ENCODE measurements at places on chromosomes 12 and 14.

DNA sequence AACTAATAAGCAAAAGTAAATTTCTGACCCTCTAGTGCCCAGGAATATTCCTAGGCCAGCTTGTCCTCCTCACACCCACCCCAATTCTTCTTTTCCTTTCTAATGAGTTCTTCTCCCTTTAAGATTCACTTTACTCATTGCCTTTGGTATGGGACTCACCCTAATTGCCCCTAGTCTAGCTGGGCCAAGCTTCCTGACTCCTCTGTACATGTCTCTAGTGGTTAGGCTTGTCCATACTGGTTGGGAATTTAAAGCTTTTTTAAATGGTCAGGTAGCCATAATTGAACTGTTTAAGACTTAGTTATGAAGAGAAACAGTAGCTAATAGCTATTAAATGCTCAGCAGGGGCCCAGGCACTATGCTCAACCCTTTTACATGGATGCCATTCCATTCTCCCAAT lies 248.2 kb downstream of the C12orf42 start:
- no peak for DNase-seq

DNA sequence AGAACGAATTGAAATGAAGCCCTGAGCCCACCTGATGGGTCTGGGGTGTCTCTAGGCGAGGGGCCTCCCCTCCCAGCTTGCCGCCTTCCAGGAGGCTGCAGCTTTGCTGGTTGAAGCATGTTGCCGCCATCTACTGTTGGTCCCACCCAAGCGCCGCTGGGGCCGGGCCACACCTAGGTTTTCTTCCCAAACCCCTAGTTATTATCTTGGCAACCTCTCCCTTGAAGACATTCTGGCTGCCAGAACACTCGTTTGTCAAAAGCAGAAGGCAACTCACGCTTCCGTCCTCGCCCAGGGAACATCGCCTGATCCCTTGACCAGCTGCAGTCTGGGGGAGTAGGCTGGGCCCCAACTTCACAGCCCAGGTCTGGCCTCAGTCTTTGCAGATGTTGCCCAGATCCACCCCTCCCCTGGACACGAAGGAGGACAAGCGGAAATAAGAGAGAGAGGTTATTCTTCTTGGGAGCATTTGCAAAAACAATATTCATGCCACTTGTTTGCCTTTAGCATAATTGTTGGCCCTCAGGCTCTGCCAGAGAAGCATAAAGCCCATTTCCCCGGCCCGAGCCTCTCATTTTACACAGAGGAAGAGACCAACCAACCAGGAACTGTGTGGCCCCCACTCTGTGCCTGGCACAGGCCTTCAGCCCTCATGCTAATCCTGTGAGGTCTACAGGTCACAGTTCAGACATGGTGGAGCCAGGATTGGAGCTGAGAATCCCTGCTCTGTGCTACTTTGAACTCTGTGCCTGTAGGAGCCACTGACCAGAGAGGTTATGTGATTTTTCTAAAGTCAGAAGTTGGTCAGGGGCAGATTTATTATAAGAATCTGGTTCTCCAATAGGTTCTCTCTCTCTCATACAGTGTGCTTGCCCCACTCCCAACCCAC lies 6.8 kb downstream of the EMP1 start:
- no peak for DNase-seq

- DNase-seq: no peak
Measured at GRCh38 chr14:103103461-103104388, 9.2 kb downstream of the EXOC3L4 start.

DNA sequence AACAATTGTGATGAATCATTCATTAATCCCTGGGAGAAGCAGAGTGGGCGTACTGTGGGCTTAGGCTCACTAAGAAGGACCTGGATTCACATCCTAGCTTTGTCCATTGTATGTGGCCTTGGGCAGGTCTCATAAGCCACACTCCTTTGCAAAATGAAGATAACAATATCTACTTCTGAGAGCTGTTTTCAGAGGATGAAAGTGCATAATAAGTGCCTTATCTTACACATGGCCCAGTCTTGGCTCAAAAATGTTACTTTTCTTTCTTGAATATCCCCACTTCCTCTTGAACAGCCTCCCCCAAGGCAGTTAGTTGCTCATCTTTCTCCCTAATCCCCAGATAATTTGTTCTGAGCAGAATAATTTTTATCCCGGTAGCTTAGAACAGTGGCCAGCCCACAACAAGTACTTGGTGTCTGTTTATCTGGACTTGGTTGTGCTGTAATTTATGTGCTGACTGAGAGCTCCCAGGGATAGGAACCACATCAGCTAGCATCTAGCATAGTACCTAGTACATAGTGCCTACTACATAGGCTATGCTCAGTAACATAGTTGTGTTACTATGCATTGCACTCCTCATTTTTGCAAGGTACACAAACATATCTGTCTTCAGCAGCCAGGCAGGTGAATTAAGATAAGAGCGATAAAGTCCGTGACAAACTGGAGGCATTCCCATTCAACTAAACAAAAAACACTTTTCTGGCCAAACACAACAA lies 61.7 kb upstream of the NUDT4 start:
- no peak for DNase-seq

GRCh38 chr12:45988264-45988663 lies 2.1 kb downstream of the SCAF11 start:
- no peak for DNase-seq

GRCh38 chr14:31993521-31993951 lies 83.6 kb upstream of the ARHGAP5 start:
- DNase-seq: no peak

DNA sequence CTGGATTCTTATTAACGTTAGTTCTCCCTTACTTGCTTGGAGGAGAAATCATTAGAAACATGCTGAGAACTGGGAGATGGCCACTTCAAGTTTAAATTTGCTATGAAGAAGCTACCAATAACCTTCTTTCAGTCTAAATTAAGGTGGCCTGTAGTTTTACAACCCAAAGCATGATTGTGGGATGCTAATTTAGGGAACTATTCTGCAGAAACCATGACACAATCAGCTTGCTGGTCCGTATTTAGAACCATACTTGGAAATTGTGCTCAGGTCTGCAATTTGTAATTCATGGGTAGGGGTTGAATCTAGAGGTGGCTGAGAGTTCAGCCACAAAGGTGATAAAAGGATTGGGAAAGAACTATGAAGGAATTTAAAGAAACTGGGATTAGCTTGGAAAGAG lies 405.7 kb downstream of the RAD51B start:
- no peak for DNase-seq

GRCh38 chr14:34650786-34651584 lies 21.0 kb upstream of the SNX6 start:
- DNase-seq: no peak

GRCh38 chr12:44114906-44115305 lies 279.0 kb downstream of the TMEM117 start:
- no peak for DNase-seq

GRCh38 chr12:85947286-85947685 lies 73.2 kb downstream of the NTS start:
- no peak for DNase-seq

GRCh38 chr12:15751741-15752140 lies 37.4 kb downstream of the EPS8 start:
- DNase-seq: no peak

GRCh38 chr14:99612738-99613330 lies 8.8 kb upstream of the CCDC85C start:
- no peak for DNase-seq

All from natural killer cell treated with Interleukin-12 subunit alpha and Interleukin-12 subunit beta and Interleukin-15 and Interleukin-18, amount 100 ng/mL, for 72 hours (primary cell).